ENCODE measurements at places on chromosomes 1 and 21. TPM values are rescaled to one million over a fixed set of nuclear protein-coding genes. Genes with fewer than 3 reads are reported as not detected.

DNA sequence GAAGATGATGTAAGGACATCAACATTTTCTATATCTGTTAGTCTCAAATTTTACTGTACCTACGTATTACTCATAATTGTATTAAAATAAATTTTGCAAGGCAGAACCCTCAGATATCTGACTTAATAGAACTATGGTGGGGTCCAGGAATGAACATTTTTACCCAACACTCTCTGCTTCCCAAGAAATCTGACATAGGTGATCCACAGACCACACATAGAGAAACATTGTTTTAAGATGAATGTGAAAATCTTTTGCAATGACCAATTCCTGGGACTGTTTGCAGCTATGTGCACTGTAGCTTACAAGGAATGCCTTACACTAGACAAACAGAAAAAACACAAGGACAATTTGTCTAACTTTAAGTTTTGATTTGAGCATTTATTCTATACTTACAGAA lies 645.6 kb upstream of the ADGRL2 start:
- no peaks in the 10 kb centered on the region for H3K27me3 ChIP-seq
- H3K27ac ChIP-seq: no peak overlapping the region
- DNase-seq: no peak
- H3K4me1 ChIP-seq: no peaks in the 10 kb centered on the region
- H3K4me3 ChIP-seq: no peak overlapping the region

DNA sequence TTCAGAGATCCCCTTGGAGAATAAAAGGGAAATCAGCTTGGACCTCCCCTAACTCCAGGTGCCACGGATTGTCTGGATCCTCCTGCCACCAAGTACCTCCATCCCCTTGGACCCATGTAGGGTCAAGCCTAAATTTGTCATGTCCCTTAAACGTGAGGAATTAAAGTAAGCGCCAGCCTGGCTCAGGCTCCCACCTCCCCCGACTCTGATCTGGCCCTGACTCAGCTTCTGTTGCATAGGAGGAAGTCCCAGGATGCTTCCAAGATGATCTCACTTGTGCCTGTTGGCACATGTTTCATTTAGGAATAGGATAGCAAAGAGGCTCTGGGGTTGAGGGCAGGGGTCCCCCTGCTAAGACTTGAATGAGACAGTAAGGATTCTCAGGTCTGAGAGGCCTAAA lies 231.9 kb upstream of the JUN start:
- DNase-seq: no peak
- H3K4me1 ChIP-seq: peaks cover 4% of the 10 kb centered on the region
- H3K27ac ChIP-seq: no peak overlapping the region
- H3K36me3 ChIP-seq: no peaks in the 10 kb centered on the region

GRCh38 chr1:192702212-192702902 lies 66.4 kb downstream of the RGS13 start:
- H3K4me1 ChIP-seq: no peaks in the 10 kb centered on the region
- no peaks in the 10 kb centered on the region for H3K27me3 ChIP-seq
- H3K4me3 ChIP-seq: no peak overlapping the region
- DNase-seq: no peak

DNA sequence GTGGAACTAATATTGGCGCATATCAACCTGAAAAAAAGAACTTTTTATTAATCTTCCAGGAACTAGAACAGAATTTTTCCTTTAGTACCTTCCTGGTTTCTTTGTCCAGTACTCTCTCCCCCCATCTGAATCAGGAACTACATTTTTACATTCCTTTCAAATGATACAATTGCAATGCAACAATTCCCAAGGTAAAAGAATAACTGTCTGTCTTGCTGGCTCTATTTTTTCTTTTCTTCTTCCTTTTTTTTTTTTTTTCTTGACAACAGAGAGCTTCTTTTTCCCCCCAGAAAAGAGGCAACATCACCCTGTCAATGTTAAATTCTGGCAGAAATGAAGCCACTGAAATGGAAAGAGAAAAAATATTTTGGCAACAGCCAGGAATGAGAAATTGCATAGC lies 4.5 kb upstream of the CD101 start:
- H3K36me3 ChIP-seq: no peaks in the 10 kb centered on the region
- H3K27me3 ChIP-seq: no peaks in the 10 kb centered on the region
- H3K4me1 ChIP-seq: no peaks in the 10 kb centered on the region
- H3K4me3 ChIP-seq: no peak overlapping the region
- DNase-seq: no peak
- no peak overlapping the region for H3K27ac ChIP-seq

- H3K4me1 ChIP-seq: no peaks in the 10 kb centered on the region
- no peaks in the 10 kb centered on the region for H3K36me3 ChIP-seq
- DNase-seq: no peak
- no peak overlapping the region for H3K4me3 ChIP-seq
These were observed 102.2 kb downstream of the OLFML2B start for GRCh38 chr1:161921491-161921890.

- no peaks in the 10 kb centered on the region for H3K27me3 ChIP-seq
- no peak overlapping the region for H3K4me3 ChIP-seq
- no peaks in the 10 kb centered on the region for H3K36me3 ChIP-seq
- no peaks in the 10 kb centered on the region for H3K4me1 ChIP-seq
- no peak for DNase-seq
- no peak overlapping the region for H3K27ac ChIP-seq
These were observed 139.8 kb downstream of the AJAP1 start for GRCh38 chr1:4794020-4794780.

GRCh38 chr1:152251391-152251790 lies 27.4 kb upstream of the HRNR start:
- H3K27me3 ChIP-seq: no peaks in the 10 kb centered on the region
- no peak overlapping the region for H3K27ac ChIP-seq
- no peaks in the 10 kb centered on the region for H3K4me1 ChIP-seq
- H3K4me3 ChIP-seq: no peak overlapping the region
- no peaks in the 10 kb centered on the region for H3K36me3 ChIP-seq

DNA sequence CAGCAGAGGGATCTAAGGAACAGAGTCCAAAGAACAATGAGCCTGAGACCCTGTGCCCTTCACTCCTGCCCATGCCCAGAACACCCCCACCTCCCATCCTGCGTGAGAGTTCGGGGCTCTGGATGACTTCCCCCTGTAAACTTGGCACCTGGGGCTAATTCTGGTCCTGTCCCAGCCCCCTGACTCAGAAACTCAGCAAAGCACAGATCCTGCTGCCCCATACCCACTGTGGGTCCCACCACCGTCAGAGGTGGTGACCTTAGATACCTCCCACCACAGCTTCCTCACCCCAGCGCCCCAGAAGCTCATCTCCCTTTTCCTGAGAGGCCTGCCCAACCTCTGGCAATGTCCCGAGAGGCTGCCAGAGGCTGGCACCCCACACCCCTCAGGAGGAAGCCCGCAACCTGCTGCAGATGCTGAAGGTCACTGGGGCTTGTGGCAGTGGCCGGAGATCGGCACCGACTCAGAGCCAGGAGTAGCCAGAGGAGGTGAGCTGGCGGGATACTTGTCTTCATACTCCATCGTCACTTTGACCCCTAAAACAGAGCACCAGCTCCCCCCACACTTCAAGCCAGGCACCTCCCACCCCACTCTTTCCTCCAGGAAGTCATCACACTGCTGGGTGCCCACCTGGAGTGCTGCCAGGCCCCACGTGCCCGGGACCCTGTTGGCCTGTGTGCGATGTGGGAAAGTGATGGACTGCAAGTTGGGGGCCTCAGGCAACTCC lies 111.6 kb upstream of the IFFO2 start:
- no peaks in the 10 kb centered on the region for H3K27me3 ChIP-seq
- peaks cover 2% of the 10 kb centered on the region for H3K36me3 ChIP-seq
- H3K27ac ChIP-seq: no peak overlapping the region
- DNase-seq: no peak

DNA sequence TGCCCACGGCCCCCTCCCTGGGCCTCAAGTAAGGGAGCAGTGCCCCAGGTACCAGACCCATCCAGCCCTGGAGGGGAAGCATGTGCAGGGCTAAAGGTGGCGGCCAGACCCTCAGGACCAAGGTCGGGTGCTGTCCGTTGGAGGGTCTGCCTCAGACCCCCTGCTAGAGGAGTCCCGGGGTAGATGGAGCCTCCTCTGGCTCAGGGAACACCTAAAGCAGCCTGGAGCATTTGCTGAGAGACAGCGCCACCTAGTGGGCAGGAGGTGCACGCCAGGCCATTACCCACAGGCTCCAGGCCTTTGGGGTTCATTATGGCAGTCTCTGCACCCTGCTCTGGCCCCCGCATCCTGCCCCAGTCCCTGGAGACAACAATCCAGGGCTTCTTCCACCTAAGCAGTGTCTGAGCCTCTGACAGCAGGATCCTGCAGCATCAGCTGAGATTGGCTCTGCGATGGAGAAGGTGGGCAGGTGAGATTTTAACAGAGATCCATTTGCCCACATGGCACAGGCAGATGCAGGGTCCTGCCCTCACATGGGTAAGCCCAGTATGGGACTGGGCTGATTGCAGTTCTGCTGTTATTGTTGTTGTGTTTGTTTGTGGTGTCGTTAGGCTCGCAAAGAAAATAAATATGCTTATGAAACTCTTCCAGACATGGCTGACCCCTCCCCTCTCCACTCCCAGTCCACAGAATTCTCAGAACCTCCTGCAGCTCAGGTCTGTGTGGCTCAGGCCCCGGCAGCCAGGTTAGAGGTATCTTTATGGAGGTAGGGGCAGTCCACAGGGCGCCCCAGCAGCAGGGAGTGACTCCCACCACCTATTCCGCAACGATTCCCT lies 42.4 kb downstream of the CTNNBIP1 start:
- peak; percentile 56 for DNase-seq
- H3K36me3 ChIP-seq: no peaks in the 10 kb centered on the region
- H3K27me3 ChIP-seq: no peaks in the 10 kb centered on the region
- H3K4me1 ChIP-seq: no peaks in the 10 kb centered on the region
- H3K4me3 ChIP-seq: no peak overlapping the region

DNA sequence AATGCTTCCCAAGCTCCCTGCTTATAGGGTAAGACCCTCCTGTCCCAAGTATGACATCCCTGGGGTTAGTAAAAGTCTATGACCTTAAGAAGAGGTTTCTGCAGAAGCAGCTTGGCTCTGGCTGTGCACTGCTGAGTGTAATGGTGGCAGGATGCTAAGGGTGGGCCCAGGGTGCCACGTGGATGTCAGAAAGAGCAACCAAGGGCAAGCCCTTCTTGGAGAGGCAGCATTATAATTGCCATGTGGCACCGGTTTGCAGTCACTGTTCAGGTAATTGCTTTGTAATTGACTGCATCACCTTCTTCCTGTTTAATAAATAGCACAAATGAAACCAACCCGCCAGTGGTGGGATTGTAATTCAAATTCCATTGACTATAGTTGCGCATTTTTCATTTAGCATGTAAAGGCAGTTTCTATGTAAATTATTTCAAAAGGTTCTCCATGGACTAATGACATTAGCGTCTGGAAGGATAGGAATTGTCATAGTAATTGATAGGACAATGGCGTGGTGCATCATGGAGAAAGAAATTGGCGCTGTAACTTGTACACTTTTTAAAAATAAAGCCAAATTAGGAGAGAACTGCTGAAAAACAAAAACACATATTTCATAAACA lies 490.6 kb upstream of the VAMP3 start:
- H3K4me3 ChIP-seq: no peak overlapping the region

DNA sequence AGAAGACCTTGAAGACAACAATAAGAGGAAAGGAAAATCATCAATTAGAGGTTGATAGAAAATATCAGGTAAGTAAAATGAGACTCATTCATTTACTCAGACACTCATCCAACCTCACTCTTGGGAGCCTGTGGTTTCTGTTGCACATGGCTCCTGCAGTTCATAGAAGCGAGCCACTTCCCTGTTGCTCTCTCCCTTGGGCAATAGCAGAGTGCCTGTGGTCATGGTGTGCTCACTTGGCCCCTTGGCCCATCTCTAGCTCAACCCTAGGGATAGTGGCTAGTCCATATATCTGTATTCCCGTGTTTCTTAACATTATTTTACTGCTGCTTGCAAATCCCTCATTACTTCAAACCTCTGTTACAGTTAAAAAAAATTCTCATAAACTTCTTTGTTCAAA lies 368.6 kb downstream of the PTPRC start:
- no peaks in the 10 kb centered on the region for H3K4me1 ChIP-seq
- no peak overlapping the region for H3K4me3 ChIP-seq
- H3K27me3 ChIP-seq: no peaks in the 10 kb centered on the region
- H3K27ac ChIP-seq: no peak overlapping the region

Gene MORN1
- total RNA-seq: 9.1 TPM

Gene HHAT
- 0.27 TPM for total RNA-seq

Gene RBM11
- 3.9 TPM for total RNA-seq

Gene SERINC2
- 31.4 TPM for total RNA-seq

Gene SLC37A1
- 23.7 TPM for total RNA-seq

Gene DSTYK
- 7.9 TPM for total RNA-seq

Gene SH3D21
- total RNA-seq: 8.6 TPM

Measured in H1 (cell line).